ENCODE measurements at places on chromosomes 3 and 15.

DNA sequence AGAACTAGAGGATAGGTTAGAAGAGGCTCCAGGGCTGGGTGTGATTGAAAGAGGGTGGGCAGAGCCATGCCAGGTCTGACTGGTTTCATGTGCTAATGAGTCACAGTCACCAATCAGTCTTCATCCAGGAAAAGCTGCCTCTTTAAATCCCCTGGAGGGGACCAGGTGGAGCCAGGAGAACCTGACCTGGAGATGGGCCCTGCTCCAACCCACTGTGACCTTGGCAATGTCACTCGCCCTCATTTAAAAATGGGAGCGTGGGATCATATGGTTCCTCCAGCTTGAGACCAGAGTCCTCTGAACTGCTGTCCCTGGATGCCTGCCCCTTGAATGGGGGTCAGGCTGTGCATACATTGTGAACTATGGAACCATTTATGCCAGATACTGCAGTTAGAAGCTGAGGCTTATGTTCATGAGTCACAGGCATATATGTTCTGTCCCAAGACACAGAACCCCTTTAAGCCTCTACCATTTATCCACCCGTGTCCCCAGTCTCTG, 23.0 kb downstream of the HES1 start:
- no peak for DNase-seq

- no peak for DNase-seq
Measured at GRCh38 chr3:8143186-8143585, 358.4 kb upstream of the LMCD1 start.

- DNase-seq = no peak
Measured at GRCh38 chr3:133915685-133916658, 20.3 kb upstream of the RAB6B start.

DNA sequence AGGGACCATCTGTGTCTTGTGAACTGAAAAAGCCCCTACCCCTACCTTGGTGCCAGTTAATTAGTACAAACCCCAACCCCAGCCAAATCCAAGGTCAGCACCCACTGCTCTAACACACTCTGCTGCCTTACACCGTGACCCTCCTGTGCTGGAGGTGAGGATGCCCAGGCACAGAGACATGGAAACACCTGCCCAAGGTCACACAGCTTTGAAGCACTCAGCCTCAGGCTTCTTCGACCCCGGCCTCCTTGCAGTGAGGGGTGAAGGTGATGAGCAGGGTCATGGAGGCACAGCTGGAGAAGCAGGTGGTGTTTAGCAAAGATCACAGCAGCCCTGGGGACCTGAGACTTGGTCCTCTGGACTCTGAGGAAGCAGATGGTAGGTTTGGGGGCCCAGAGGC, 39.0 kb upstream of the SLC6A6 start:
- no peak for DNase-seq

- DNase-seq = no peak
Measured at GRCh38 chr3:33578325-33579177, 138.3 kb upstream of the UBP1 start.

- DNase-seq = no peak
Measured at GRCh38 chr3:156873906-156874305, 47.8 kb downstream of the LEKR1 start.

DNA sequence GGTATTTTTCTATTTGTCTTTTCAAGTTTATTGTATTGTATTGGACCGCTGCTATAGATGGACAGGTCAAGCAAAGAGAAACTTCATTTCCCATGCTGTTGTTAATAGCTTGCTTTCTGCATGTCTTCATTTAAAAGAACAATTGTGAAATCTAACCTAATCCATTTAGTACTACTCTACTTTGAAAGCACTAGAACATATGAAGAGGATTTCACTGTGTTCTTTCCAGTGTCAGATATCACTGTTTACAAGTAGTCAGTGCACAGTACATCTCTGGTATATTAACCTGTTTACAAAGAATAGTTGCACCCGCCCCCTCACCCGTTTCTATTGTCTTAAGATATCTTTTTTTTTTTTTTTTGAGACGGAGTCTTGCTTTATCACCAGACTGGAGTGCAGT, 21.8 kb upstream of the EDEM1 start:
- no peak for DNase-seq

DNA sequence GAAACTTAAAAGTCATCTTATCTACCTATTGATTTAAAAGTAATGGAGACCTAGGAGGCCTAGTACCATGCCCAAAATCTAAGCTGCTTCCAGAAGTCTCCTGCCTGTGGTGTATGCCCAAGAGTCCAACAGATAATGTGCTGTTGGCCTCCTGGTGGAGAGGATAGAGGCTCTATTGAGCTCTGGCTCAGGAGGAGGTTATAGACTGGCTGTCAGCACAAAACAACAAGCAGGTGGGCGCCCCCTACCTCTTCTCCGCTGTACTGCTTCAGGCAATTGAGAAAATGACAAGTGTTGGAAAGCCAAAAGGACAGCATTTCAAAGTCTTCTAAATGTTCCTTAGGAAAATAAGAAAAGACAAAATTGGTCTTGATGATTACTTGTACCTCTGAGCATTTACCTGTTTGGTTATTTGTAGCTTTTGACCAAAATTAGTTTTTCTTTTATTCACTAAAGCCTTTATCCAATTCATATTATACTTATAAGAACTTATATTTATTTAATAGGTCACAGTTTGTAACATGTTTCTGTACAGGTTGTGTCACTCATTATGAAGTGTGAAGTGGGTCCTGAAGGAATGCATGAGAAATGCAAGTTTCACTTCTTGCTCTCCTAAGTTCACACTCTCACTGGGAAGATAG, 17.2 kb upstream of the GNB5 start:
- peak; percentile 37 for DNase-seq

DNA sequence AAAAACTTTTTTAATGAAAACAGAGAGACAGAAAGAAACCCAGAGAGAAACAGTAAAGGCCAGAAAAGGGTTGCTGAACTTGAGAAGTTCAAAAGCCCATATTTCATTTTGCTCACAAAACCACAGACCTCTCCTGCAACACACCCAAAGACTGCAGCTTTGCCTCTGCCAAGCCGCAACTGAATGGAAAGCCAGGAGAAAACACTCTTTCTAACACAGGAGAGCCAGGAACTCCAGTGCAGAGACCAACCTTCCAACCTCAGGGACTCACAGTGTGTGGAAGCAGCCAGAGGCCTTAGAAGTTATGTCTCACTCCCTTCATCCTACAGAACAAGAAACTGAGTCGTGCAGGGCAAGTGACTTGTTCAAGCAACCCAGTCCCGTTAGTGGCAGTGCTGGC, 163.1 kb upstream of the HES1 start:
- no peak for DNase-seq

- no peak for DNase-seq
Measured at GRCh38 chr3:195537995-195538394, 5.1 kb downstream of the PPP1R2 start.

- DNase-seq = no peak
Measured at GRCh38 chr15:78382114-78382880, 42.1 kb downstream of the CRABP1 start.

GRCh38 chr3:149542375-149543312, 68.1 kb downstream of the TM4SF4 start:
- no peak for DNase-seq

GRCh38 chr3:127082066-127082465, 99.2 kb downstream of the PLXNA1 start:
- DNase-seq = no peak

DNA sequence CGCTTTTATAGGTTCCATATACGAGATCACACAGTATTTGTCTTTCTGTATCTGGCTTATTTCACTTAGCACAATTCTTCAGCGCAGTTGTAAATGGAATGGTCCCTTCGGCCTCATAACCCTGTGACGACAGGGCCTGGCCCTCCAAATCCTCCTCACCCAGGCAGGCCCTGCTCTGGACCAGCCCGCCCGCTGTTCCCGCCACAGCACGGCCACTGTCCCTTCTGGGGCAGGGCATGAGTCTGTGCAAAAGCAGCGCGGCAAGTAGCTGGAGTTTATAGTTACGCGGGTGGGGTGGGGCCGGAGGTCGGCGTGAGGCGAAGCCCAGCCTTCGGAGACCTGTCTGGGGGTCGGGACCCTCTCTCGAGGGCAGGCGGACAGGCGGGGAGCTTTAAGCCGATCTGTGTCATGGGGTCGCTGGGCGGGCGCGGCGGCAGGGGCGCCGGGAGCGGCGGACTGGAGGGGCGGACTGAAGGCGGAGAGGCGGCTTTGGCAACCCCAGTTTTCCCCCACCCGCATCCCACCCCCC, 543 bp downstream of the ARPIN start:
- no peak for DNase-seq

- DNase-seq = no peak
Measured at GRCh38 chr3:68009900-68010299, 355.5 kb upstream of the SUCLG2 start.

DNA sequence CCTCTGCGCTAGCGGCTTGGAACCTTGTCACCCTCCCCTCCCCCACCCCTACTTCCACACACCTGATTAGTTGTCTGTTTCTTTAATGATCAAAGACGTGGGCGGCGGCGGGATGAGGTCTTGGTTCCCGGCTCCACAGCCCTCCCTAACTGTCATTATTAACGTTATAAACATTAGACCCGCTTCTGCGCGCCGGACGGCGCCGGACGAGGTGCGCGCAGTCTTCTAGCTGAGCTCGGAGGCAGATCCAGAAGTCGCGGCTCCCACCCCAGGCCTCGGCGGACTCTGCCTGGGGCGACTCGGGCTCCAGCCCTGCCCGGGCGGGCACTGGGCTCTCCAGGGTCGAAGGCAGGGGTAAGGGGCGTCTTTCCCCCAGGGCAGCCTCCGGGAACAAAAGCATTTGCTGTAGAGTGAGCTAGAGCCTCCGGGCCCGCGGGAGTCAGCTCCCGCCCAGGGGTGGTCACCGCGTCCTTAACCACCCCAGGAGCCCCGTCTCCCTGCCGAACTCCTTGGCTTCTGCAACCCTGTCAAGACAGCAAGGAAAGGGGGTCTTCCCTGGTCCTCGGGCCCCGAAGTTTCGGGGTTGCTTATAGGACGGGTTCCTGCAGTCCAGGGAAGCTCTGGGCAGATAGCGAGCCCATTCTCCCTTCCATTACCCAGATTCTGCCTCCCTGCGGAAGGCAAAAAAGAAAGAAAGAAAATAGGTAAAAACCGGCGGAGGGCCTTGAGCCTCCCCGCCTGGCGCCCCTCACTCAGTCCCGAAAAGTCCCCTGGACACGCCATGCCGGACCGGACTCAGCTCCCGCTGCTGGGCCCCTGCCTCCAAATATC, 2.2 kb upstream of the ISLR2 start:
- DNase-seq = no peak

DNA sequence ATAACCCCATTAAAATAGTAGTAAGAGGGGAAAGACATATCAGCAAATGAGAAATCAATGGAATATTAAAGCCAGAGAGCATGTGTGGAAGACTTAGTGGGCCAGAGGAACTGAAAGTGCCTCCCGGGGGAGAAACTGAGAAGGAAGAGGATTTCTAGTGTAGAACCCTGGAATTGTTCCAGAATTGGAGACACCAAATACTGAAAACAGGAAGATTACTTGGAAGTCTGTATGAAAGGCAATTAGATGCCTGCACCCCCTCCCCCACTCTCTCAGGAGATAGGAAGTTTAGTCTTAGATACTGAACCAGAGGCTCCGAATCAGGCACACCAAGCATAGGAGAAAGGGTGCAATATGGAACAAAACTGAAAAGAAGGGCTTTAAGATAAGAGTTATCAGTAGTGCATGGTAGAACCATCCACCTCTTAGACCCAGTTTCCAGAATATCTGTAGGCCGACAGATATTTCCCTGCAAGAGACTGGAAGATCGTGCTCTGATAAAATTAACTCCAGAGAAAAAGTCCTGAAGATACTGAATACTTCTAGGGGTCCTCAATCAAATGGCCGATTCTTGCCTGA, 32.4 kb downstream of the KLHL18 start:
- no peak for DNase-seq

- DNase-seq = no peak
Measured at GRCh38 chr3:170081079-170081741, 43.4 kb downstream of the GPR160 start.

DNA sequence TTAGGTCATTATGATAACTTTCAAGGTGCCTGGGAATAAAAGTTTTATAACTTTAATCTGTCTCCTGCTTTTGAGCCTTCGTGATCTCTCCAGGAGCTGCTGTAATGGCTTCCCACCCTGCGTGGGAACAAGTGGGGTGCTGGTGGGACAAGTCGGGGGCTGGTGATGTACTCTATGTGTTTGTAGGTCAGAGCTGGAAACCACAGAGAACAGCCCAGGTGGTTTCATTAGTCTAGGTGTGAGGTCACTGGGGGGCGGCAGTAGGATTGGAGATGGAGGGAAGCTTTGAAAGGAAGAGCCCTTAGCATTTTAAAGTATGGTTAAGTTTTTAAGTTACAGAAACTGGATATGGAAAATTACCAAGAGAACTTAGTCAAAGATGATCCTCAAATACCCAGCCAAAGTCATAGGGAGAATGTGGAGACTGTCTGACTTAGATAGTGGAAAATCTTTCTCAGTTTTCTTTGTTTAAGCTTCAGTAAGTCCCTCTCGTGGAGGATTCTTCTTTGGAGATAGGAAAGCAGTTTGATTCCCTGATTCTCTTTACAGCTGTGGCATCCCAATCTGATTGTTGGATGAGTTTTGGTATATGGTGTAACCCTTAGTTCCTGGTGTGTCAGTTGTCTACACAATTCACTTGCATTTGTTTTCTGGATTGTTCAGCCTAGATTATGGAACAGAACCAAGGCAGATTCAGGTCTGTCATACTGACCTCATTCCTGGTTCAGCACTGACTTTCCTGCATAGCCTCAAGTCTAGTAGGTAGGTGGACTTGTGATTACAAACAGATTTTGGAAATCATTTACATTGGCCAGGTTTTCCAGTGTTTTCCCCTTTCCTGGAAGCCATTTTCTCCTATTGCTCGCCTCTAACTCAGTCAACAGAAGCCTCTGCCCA, 115.6 kb downstream of the FNDC3B start:
- no peak for DNase-seq

All from stimulated activated CD4-positive, alpha-beta T cell treated with anti-CD3 and anti-CD28 coated beads, Interleukin-1b, Interleukin-23, amount 100 ng/mL, for 1 hour (primary cell).